ENCODE measurements at places on chromosomes 12 and 14. TPM values are rescaled to one million over a fixed set of nuclear protein-coding genes. Genes with fewer than 3 reads are reported as not detected.

GRCh38 chr14:89767861-89768268 is 186.7 kb downstream of the EFCAB11 start:
- DNase-seq: peak; percentile 32

- DNase-seq: peak; percentile 45
Measured at GRCh38 chr14:65949711-65950516, 536.3 kb upstream of the CCDC196 start.

DNA sequence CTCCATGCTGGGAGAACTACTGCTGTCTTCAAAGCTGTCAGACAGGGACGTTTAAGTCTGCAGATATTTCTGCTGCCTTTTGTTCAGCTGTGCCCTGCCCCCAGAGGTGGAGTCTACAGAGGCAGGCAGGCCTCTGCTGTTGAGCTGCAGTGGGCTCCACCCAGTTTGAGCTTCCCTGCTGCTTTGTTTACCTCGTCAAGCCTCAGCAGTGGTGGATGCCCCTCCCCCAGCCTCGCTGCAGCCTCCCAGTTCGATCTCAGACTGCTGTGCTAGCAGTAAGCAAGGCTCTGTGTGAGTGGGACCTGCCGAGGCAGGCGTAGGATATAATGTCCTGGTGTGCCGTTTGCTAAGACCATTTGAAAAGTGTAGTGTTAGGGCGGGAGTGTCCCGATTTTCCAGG is 31.4 kb upstream of the RFX4 start:
- no peak for DNase-seq

DNA sequence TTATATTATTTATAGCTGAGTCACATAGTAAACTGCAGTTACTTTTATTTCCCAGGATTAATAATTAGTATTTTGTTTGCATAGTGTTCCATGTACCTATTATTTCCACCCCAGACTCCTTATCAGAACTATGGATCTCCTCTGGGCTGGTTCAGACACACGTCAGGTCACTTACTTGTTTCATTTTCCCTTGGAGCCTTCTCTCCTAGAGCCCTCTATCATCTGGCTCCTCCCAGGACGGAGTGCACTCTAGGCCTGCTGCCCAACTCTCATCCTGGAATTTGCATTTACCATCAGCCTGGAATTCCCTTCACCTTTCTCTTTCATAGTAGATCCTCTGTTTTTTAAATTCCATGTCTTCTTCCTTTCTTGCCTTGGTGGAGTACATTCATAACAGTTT is 28.5 kb upstream of the GALNT16 start:
- peak; percentile 66 for DNase-seq

DNA sequence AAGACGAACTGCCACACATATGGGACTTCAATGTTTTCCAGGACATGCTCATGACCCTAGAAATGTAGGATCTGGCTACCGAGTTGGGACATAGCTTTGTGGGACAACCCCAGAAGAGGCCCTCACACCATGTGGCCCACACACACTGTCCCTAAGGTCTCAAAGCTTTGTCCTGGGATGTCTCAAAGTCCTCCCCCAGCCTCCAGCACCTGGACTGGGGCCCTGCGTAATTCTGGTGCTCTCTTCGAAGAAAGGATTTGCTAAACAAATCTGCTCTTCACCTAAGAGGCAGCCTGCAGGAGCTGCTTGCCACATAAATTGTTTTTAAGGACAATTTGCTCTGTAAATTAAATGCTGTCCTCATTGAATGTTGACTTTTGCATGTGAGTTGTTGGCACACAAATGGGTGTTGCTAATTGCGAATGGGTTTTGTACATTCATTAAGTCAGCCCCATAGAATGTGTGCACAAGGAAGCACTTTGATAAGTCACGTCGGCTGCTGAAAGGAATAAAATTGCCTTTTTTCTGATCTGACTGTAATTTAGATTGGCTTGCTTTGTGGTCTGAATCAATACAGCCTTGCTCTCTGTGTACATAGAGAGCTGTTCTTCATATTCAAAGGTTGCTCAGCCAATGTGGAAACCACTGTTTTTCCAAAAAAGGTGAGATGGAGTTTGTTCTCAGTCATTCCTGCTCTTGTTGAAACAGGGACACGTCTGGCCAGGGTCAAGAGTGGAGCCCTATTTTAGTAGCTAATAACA is 161.6 kb upstream of the PWP1 start:
- no peak for DNase-seq

- DNase-seq: peak; percentile 69
Measured at GRCh38 chr14:68682166-68683103, 110.4 kb downstream of the ZFP36L1 start.

- DNase-seq: no peak
Measured at GRCh38 chr12:1216560-1216959, 225.5 kb downstream of the ERC1 start.

GRCh38 chr12:88870000-88870737 is 289.9 kb upstream of the KITLG start:
- no peak for DNase-seq

DNA sequence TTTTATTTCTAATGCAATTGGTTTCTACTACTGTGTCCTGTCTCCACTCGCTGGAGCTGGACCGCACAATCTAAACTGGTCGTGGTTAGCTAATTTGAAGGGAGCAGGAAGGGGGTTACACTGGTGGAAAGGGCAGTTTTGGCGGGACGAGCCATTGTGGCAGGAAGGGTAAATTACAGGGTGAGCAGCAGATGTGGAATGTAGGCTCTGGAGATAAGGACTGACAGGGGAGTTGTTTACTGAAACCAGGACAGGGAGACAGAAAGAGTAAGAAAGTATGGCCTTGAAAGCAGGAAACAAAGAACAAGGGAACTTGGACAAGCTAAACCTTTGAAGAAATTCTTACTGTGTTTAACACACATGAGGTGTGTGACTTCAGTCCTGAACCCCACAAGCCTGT is 147.8 kb downstream of the ATXN7L3B start:
- no peak for DNase-seq

GRCh38 chr12:108177131-108177530 is 48.0 kb downstream of the WSCD2 start:
- no peak for DNase-seq

DNA sequence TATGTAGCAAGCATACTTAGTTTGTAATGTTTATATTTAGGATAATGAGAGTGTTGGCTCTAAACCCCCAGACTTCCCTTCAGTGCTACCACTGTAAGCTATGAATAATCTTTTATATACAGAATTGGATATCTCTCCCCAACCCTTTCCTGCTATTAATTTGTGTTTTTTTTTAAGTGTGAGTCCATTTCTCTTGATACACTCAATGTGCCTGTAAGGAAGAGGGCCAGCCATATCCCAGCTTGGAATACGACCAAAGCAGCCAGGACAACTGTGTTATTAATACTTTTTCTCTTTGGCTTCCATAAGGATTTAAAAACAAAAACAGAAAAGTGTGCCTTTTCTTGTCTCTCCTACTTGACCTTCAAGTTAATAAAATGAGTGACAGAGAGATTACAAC is 116.7 kb downstream of the SNAPC1 start:
- DNase-seq: no peak

- peak; percentile 45 for DNase-seq
Measured at GRCh38 chr12:116346741-116347140, 69.2 kb upstream of the MED13L start.

DNA sequence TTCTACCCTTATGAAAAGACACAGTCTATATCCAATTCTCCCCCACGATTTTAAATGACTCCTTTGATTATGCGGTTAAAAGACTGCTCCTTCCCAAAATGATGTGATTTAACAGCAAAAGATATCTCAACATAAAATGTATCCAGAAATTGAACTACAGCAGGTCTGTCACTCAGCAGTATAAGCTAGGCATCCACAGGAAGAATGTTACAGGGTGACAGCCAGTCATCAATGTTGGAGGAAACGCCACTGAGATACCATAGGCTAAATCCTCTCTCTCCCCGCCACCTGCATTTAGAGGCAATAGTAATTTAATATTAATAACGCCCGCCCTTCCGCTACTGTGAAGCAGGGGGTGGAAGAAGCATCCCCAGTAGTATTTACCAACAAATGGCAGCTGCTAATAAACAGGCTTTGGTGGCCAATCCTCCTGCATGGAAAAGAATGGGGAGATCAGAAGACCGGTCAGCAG is 613 bp downstream of the RECQL start:
- DNase-seq: no peak

- no peak for DNase-seq
Measured at GRCh38 chr14:67646131-67646530, 26.4 kb downstream of the ARG2 start.

DNA sequence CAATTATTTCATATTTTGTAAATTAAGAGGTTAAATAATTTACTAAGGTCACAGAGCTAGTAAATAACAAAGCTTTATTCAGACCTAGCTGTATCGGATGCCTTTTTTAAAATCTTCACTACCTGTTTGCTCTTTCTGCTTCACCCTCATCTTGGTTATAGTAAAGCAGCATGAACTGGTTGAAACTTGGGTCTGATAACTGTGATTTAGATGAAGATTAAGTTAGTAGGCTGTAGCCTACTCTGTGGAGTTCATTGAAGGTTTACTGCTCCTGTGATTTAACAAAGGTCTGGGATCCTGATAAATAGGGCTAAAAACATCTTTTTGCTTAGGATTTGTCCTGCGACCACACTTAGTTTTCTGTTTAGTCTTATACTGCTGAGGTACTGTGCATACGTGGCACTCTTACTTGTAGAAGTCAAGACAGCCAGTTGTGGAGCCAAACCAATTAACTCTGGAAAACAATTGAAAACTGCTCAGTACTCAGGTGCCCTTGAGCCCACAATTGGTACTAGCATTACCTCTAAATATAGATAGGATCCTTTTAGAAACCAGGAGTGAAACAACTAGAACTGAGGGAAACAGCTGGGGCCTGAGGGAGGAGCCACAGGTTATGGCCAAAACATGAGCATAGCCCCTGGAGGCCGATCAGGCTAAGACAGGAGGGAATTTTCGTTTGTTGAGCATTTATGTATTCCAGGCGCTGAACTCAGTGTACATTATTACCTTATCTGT is 2.3 kb downstream of the SPATS2 start:
- no peak for DNase-seq

GRCh38 chr14:77832297-77832696 is 32.4 kb downstream of the ADCK1 start:
- DNase-seq: no peak

DNA sequence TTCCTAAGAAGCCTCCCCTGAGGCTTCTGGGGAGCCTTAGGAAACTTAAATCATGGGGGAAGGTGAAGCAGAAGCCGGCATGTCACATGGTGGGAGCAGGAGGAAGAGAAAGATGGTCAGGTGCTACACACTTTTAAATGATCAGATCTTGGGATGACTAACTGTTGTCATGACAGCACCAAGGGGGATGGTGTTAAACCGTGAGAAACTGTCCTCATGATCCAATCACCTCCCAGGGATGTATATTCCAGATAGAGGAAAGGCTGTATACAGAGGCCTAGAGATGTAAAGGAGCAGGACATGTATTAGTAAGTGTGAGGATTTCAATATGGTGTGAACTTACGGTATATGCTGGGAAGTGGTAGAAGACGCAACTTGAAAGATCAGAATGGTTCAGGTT is 121.1 kb downstream of the CAND1 start:
- DNase-seq: no peak

The PAPLN gene
- total RNA-seq: 17.3 TPM

The CACNA1C gene
- total RNA-seq: 19.3 TPM

The SOX5 gene
- total RNA-seq: 15.0 TPM

The ADAMTS20 gene
- not detected for total RNA-seq

The ADAM21 gene
- 0.40 TPM for total RNA-seq

The SERPINA4 gene
- 133 TPM for total RNA-seq

The NUAK1 gene
- 11.4 TPM for total RNA-seq

The PTPN21 gene
- 33.7 TPM for total RNA-seq

Measured in mucosa of gallbladder (tissue), 1 donor.